ENCODE measurements at places on chromosomes 2 and 18. TPM values are rescaled to one million over a fixed set of nuclear protein-coding genes. Genes with fewer than 3 reads are reported as not detected.

Gene LHCGR
- not detected for polyA plus RNA-seq

Gene CYP27C1
- polyA plus RNA-seq: not detected

Gene FSIP2
- polyA plus RNA-seq: not detected

Gene ACTG2
- not detected for polyA plus RNA-seq

Gene TMEM200C
- polyA plus RNA-seq: not detected

Gene AKAIN1
- polyA plus RNA-seq: not detected

Gene FOXI3
- polyA plus RNA-seq: not detected

Gene LONRF2
- not detected for polyA plus RNA-seq

Gene SLC16A14
- polyA plus RNA-seq: 0.44 TPM

Gene LYPD1
- polyA plus RNA-seq: not detected

Gene NT5C1B
- 0.39 TPM for polyA plus RNA-seq

Gene NBAS
- polyA plus RNA-seq: 8.4 TPM

Gene FLACC1
- 0.29 TPM for polyA plus RNA-seq

Gene SLC11A1
- polyA plus RNA-seq: 1.1 TPM

Gene DSG3
- not detected for polyA plus RNA-seq

Gene GPR45
- not detected for polyA plus RNA-seq

Gene CNRIP1
- not detected for polyA plus RNA-seq

Gene HDAC4
- polyA plus RNA-seq: 1.5 TPM

Gene TNFAIP6
- polyA plus RNA-seq: not detected

Gene CNDP1
- not detected for polyA plus RNA-seq

Gene NLRC4
- 1.2 TPM for polyA plus RNA-seq

Gene KIAA2012
- polyA plus RNA-seq: not detected

Gene NEURL3
- not detected for polyA plus RNA-seq

Gene PSD4
- polyA plus RNA-seq: 16.2 TPM

Gene ITGA4
- 129 TPM for polyA plus RNA-seq

Gene LIMS4
- 1.1 TPM for polyA plus RNA-seq

Data from naive B cell (primary cell).